ENCODE measurements at places on chromosomes 5 and 9. TPM values are rescaled to one million over a fixed set of nuclear protein-coding genes. Genes with fewer than 3 reads are reported as not detected.

Gene MYOZ3
- total RNA-seq = not detected

Gene EIF4E1B
- total RNA-seq = not detected

Gene EFNA5
- 29.7 TPM for total RNA-seq

Gene FUT7
- 0.12 TPM for total RNA-seq

Gene PCDHA1
- not detected for total RNA-seq

Gene CDKN2A
- 7.7 TPM for total RNA-seq

Gene MAN2A1
- total RNA-seq = 36.6 TPM

GRCh38 chr9:84939774-84940173 lies 270.2 kb downstream of the NTRK2 start:
- ATAC-seq = peak; percentile 33

DNA sequence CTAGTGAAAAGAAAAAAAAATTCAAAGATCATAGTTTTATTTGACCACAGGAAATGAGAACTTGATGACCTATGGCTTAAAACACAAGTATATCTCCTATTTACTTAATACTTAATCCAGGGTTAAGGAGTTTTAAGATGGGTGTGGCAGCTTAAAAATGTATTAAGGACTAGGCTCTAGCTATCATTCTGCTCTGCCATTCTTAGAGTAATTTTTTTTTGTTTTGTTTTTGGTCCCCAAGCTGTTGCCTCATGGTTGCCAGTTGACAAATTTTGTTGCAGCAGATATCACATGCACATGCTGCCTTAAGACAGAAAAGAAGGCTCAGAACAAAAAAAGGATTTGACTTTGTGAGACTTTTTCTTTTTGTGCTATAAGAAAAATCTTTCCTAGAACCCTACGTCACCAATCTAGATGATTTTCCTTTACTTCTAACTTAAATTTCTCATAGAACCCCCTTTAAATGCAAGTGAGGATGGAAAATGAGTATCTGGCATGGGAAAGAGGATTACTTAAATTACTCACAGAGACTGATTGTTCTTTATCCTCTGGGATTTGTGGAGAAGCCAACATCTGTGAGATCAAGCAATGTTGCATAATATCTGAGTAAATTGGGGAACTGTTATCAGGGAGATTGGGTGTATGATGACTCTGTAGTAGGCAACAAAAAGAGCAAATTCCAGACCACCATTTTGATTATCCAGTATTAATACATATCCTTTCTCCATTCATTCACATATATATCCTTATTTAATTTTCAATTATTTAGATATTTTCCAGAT lies 364.7 kb upstream of the CD180 start:
- no peak for ATAC-seq

DNA sequence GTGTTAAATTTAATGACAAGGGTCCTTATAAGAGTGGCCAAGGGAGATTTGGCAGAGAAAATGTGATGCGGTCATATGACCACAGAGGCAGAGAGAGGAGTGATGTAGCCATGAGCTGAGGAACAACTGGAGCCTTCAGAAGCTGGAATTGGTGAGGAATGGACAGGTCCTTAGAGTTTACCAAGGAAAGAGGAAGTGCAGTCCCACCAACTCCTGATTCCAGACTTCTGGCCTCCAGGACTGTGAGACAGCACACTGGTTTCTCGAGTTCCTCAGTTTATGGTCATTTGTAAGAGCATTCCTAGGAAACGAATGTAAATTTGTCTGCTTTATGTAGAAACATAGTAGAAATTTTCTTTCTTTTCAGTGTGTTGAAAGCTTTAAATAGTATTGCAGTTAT lies 410.1 kb downstream of the CDH18 start:
- ATAC-seq = no peak

DNA sequence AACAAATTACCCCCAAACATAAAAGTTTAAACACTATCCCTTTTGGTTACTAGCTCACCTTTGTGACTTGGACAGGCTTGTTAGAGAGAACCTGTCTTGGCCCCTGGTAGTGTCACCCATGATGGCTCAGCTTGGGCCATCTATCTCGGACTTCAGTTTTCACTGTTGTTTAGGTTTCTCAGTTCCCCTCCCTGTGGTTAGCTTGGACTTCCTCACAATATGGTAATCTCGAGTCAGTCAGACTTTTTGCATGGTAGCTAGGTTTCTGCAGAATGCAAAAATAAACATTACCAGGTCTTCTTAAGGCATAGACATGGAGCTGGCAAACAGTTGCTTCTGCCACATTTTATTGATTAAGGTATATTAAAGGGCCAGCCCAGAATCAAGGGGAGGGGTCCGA lies 324.3 kb upstream of the RORB start:
- no peak for ATAC-seq

DNA sequence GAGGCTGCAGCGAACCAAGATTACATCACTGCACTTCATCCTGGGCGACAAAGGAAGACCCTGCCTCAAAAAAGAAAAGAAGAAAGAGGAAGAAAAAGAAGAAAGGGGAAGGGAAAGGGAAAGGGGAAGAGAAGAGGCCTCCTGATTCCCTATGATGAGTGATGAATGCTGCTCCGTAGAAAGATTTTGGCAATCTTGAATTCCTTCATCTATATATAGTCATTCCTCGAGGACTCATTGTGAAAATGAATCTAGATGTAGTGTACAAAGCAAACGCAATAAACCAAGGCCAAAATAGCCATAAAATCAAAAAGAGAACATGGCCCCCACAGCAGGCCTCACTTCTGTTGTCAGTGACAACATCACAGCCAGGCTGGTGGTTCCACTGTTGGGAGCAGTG lies 218.0 kb downstream of the DCP2 start:
- no peak for ATAC-seq

DNA sequence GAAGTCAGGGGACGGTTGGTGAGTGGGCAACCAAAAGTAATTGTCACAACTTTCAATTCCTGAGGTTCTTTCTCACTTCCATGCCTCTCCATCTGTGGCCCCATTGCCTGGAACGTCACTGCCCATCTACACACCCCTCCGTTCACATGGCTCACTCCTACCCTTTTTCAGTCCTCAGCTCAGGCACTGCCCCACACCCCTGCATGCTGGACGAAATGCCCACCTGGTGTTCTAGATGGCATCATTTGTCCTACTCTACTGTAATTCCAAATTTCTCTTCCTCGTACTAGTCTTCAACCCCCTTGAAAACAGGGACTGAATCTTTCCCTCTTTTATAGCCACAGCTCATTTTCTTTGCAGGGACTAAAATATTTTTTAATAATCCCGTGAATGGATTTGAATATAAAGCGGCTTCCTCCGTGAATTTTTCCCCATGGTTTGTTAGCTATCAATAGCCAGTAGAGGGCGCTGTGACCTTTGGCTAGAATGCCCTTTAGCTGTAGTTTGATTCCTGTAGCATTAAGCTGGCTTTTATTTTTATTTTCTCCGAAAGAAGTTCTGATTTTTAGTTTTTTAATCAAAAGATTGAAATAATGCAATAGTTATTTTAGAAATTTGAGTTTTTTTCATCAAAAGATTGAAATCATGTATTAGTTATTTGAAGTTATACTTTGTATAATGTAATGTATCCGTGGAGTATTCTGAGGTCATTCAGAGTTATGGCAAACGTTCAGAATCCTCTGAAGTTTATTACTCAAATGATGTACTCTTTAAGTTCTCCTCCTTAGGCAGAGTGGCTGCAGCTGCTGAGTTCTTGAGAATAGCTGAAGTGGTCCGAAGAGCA lies 232.1 kb downstream of the SH3GL2 start:
- ATAC-seq = no peak

- no peak for ATAC-seq
These were observed 7.3 kb downstream of the CRHBP start for GRCh38 chr5:76960004-76960625.

- ATAC-seq = no peak
These were observed 79.1 kb upstream of the CPEB4 start for GRCh38 chr5:173809014-173809413.

DNA sequence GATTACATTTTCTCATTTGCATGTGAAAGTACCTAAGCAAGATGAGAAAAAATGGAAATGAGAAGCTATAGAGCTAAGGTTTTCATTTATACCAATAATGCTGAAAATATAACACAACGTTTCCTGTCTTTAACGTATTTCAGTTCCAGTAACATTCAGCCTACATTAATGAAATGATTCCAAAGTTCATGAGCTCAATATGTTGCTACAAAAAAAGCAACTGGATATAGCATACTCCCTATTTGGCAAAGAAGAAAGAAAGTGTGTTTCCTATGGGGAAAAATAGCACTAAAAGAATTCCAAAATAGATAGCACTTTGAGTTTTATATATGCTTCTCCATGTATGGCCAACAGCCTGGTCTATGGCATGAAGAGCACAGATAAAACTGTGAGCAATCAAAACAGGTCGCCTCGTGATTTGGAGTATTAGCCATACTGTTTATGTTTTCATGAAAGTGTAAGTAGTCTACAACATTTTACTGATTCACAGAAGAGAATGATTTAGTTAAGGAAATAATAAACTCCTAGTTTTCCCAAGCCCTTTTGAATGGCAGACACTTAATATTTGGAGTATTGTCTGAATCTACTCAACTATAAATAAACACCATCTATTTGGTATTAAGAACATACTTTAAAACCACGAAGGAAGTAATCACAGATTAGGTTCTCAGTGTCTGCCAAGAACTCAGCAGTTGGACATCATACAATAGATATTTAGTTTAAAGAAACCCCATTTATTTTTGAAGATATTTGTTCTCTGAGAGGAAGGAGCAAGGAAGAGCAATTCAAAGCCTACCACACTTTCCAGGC lies 258.7 kb upstream of the RASA1 start:
- no peak for ATAC-seq

- no peak for ATAC-seq
These were observed 33.2 kb downstream of the GRIN3A start for GRCh38 chr9:101705135-101705661.

- no peak for ATAC-seq
These were observed 99.9 kb upstream of the TLE4 start for GRCh38 chr9:79471580-79472543.

- peak; percentile 42 for ATAC-seq
These were observed 1.3 kb downstream of the ANP32B start for GRCh38 chr9:97984188-97985057.

DNA sequence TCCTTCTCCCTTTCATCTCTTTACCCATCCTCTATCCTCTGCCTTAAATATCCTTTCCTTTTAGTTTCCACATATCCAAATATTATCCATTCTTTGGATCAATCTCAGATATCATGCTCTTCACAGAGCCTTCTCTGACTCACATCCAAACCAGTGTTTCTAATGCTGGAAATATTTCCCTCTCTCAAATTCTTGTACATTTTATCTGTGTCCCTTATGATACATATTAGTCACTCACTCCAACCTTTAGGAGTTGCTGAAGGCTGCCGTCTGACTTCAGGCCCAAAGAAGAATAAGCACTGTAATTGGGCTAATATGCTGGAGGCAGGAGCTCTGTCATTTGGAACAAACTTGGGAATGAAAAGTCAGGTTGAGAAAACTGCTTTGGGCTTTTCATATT lies 156.4 kb upstream of the RUSC2 start:
- ATAC-seq = no peak

All from esophagus mucosa (tissue), 1 donor.